ENCODE measurements at places on chromosomes 2 and 18. TPM values are rescaled to one million over a fixed set of nuclear protein-coding genes. Genes with fewer than 3 reads are reported as not detected.

CD8B2 gene
- 0.71 TPM for polyA plus RNA-seq

EPB41L5 gene
- 28.2 TPM for polyA plus RNA-seq

ADRA2B gene
- 4.8 TPM for polyA plus RNA-seq

DNA sequence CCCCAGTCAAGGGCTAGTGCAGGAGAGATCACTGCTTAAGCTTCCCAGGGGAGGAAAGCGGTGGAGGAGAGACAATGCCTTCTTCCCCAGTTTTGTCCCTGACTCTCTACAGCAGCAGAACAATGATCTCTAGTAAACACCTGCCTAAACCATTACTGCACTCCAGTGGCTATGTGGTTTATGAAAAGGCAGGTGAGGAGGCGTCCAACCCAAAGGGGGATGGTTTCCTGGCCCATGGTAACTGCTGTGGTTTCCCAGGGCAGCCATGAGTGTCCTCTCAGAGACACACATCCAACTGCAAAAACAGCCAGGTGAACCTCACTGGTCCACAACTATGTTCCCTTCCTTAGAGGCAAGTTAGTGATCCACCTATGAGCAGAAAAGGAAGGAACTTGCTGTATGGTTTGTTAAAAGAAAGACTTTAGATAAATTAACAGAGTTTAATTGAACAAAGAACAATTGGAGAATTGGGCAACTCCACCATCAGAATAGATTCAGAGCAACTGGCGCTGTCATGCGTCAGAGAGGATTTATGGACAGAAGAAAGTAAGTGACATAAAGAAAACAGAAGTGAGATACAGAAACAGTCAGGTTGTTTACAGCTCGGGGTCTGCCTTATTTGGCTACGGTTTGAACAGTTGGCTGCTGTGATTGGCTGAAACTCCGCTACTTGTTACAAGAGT, 4.8 kb upstream of the TTC39C start:
- DNase-seq = no peak

DNA sequence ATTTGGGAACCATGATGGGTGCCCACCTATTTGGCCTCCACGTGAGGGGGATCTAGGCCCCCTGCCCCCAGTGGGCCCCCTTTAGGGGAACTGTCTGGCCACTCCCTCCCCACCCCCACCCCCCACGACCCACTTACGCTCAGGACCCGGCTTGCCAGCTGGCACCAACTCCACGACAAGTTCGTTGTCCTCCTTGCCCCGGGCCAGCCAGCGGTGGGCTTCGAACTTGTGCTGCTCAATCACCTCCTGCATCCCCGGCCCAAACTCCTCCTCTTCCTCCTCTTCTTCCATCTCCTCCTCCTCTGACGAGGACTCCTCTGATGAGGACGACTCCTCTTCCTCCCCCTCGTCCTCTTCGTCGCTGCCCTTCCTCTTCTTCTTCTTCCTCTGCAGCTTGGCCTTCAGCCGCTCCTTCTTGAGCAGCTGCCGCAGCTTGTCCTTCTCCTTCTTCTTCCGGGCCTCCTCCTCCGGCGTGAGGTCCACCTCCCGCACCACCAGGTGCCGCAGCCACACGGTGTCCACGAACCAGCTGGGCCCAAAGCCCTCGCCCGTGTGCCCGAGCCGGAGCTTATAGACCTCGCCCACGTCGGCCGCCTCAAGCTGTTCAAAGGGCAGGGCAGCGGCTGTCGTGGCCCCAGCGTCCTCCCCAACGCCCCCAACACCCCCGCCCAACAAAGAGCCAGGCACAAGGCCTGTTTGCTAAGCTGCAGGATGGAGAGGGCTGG, 96.9 kb downstream of the LOXHD1 start:
- DNase-seq = no peak

DNA sequence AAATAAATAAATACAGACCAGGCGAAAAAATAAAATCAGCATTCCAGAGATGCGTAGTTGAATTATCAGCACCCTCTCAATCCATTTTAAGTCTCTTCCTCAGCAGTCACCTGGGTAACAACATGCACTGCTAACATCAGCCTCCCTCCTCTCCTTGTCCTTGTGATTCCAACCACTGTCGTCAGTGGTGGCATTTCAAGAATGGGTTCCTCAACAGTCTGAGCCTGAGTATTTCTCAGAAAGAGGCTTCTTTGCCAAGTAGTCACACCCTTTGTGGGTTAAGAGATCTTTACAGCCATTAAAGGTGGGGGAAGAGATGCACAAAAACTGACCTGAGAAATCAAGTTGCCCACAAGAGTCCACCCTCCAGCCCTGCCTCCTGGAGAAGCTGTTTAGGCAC, 39.0 kb downstream of the NOL10 start:
- no peak for DNase-seq

C1GALT1C1L gene
- 3.5 TPM for polyA plus RNA-seq

DNA sequence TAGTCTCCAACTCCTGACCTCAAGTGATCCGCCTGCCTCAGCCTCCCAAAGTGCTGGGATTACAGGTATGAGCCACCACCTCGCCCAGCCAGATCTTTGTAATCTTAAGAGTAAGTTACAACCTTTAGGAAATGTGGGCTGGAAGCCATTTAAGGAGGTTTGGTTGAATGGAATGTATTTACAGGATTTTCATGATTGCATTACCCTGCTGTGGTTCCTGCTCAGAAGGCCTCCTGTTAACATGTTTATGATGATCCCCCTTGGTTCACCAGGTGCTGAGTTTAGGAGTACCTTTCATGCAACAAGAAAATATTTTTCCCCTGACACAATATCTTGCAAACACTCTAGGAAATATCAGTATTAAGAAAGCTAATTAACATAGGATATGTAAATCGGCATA, 187.4 kb upstream of the SH3BP4 start:
- no peak for DNase-seq

TYMS gene
- polyA plus RNA-seq = 10.2 TPM

- no peak for DNase-seq
Measured at GRCh38 chr2:168593713-168594112, 137.6 kb downstream of the CERS6 start.

DNA sequence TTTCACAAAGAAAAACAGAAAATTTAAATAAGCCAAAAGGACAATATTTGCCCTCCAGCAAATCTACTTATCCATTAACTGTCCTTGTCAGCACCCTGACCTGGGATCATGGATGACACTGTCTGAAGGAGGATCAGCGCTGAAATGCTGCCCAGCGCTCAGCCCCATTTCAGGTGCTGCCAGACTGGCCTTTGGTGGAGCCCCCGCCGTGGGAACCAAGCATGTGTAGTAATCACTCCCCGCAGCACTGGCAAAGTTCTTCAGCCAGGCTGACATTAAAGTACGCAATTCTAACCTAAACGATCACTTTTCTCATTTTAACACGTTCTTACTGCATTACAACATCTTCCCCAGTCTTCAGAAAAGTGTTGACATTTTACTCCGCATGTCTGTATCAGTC, 108.6 kb upstream of the GPC1 start:
- DNase-seq = no peak

CD302 gene
- polyA plus RNA-seq = 8.7 TPM

CPLX4 gene
- not detected for polyA plus RNA-seq

LRRC30 gene
- polyA plus RNA-seq = not detected

DNA sequence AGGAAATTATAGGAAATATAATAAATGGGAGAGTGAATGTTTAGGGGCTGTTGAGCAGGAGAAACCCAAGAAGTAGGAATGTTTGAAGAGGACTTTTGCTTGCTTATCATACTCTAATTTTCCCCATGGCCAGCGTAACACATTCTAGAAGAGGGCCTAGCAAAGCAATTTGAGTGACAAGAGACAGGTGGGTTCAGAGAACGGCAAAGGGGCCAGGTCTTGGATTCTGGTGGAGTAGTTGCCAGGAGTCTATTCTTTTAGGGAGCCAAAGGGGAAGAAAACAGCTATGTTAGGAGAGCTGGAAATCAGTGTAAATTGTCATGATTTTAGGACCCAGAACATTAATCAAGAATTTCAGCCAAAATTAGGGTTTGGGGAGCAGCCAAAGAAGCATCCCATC, 96.5 kb downstream of the COL5A2 start:
- DNase-seq = no peak

RAB17 gene
- polyA plus RNA-seq = 151 TPM

DNA sequence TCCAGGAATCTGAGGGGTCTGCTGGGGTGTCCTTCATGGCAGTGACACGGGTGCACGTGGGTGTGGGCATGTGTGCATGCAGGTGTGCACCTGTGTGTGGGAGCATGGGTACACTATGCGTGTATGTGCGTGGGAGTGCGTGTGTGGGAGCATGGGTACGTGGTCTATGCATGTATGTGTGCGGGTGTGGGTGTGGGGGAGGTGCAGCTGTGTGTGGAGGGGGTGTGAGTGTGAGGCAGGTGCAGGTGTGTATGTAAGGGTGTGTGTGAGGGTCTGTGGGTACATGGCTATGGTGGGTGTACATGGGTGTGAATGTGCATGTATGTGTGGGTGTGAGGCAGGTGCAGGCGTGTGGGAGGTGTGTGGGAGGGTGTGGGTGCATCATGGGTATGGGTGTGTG, 36.3 kb downstream of the EIPR1 start:
- DNase-seq = no peak

DNA sequence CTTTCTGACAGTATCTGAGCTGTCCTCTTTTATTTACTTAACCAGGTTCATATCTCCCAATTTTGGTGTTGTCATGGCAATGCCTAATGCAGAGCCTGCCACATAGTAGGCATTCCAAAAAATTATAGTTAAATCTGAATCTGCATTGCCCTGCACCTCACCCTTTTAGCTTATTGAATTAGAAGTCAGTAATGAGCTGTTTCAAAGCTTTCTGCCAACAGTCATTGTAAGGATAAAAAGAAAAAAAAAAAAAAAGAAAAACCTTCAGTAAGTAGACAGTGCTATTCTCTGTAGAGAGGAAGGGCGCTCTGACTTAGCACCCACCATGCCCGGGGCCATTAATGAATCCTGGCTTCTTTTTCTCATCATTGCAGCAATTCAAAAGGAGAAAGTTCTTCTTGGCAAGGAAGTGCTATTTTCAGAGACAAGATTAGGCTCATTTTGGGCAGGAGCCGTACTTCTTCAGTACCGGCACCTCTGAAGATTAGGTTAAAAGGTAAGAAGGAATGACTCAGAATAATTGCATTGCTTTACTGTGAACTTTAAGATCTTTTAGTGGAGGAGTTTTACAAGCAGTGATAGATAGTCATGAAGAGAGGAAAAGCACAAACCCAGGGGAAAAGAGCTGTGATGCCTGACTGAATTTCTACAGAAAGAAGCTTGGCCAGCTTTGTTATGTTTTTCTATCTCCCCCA, 2041.2 kb upstream of the PIK3C3 start:
- no peak for DNase-seq

DNA sequence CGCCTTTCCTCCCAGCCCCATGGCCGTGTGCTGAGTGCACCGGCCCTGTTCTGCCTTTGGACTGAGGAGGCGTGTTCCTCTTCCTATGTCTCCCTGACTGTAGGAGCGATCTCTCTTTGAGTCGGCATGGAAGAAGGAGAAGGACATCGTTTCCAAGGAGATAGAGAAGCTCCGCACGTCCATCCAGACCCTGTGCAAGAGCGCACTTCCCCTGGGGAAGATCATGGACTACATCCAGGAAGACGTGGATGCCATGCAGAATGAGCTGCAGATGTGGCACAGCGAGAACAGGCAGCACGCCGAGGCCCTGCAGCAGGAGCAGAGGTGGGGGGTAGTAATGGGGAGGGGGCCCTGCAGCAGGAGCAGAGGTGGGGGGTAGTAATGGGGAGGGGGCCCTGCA, 29.4 kb upstream of the ASB1 start:
- no peak for DNase-seq

GRCh38 chr2:191145769-191146471, 4.9 kb downstream of the STAT4 start:
- DNase-seq = no peak

TBR1 gene
- polyA plus RNA-seq = not detected

HADHA gene
- polyA plus RNA-seq = 171 TPM

DNA sequence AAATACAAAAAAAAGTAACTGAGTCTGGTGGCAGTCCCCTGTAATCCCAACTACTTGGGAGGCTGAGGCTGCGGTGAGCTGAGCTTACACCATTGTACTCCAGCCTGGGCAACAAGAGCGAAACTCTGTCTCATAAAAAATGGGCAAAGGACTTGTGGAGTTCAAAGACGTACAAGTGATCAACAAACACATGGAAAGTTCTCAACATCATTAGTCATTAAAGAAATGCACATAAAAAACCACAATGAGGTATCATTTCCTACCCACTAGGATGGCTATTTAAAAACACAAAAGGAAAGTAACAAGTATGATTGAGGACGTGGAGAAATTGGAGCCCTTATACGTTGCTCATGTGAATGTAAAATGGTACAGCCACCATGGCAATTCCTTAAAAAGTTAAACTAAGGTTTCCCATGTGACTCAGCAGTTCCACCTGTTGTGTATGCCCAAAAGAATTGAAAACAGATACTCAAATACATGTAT, 52.3 kb downstream of the RAB10 start:
- DNase-seq = no peak

DNA sequence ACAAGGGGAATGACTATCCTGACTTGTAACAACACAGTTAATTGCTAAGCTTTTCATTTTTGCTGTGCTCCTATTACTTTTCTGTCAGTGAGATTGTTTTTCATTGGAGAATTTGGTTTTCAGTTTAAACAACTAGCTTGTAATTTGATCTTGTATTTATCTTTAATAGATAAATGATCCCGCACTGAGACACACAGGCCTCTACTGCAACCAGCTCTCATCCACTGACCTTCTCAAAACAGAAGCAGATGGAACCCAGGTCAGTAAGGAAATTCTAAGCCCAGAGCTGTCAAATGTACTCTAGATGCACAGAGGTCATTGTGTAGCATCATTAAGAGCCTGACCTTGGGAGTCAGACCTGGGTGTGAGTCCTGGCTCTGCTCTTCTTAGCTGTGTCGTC, 30.7 kb downstream of the PTRHD1 start:
- DNase-seq = no peak

CLEC4F gene
- not detected for polyA plus RNA-seq

GRCh38 chr2:48120112-48120511, 213.8 kb upstream of the FBXO11 start:
- no peak for DNase-seq

DNA sequence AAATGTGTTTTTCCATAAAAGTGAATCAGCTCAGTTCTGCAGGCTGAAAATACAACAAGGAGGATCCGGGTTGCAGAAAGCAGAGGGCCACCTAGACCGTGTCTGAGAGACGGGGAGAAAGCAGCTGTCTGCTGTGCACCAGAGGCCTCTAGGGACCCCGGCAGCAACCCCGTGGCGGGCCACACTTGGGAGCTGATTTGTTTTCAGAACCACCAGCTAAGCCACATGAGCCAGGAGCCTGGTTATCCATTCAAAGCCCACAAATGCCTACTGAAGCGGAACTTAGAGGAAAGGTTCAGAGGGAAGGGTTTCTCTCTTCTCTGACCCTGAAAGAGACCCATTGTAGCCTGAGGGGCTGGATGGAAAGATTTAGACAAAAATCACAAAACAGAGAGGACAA, 28.4 kb upstream of the ID2 start:
- DNase-seq = peak; percentile 56

- DNase-seq = peak; percentile 90
Measured at GRCh38 chr2:109128048-109128615, 873 bp upstream of the SH3RF3 start.

DNA sequence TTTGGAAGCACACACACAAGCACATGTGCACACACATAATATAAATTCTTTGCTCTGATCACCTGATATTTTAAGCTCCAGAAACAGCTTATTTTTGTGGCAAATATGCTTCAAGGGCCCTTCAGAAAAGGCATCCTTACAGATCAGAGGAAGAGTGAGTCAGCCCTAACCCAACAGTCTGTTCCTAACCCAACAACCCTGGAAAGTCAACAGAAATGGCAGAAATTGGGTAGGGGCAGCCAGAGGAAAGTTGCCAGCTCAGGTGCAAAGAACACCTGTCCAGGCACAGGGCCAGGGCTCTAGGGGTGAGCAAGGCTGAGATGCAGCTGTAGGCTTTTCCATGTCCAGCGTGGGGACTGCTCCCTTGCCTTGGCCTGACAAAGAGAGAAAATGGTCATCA, 6.4 kb upstream of the NCKAP5 start:
- DNase-seq = no peak

ST8SIA5 gene
- 2.7 TPM for polyA plus RNA-seq

Data from kidney (tissue), 22 donors.